ENCODE measurements at places on chromosomes 7 and 10. TPM values are rescaled to one million over a fixed set of nuclear protein-coding genes. Genes with fewer than 3 reads are reported as not detected.
A peak's percentile ranks its signal among the peaks of the same experiment; 100 is the strongest.

GRCh38 chr7:148304083-148304335 is 286.6 kb upstream of the C7orf33 start:
- no peak for DNase-seq

GRCh38 chr7:84113286-84113685 is 81.3 kb downstream of the SEMA3A start:
- DNase-seq: no peak

GRCh38 chr7:19275000-19275399 is 129.8 kb upstream of the FERD3L start:
- DNase-seq: no peak

DNA sequence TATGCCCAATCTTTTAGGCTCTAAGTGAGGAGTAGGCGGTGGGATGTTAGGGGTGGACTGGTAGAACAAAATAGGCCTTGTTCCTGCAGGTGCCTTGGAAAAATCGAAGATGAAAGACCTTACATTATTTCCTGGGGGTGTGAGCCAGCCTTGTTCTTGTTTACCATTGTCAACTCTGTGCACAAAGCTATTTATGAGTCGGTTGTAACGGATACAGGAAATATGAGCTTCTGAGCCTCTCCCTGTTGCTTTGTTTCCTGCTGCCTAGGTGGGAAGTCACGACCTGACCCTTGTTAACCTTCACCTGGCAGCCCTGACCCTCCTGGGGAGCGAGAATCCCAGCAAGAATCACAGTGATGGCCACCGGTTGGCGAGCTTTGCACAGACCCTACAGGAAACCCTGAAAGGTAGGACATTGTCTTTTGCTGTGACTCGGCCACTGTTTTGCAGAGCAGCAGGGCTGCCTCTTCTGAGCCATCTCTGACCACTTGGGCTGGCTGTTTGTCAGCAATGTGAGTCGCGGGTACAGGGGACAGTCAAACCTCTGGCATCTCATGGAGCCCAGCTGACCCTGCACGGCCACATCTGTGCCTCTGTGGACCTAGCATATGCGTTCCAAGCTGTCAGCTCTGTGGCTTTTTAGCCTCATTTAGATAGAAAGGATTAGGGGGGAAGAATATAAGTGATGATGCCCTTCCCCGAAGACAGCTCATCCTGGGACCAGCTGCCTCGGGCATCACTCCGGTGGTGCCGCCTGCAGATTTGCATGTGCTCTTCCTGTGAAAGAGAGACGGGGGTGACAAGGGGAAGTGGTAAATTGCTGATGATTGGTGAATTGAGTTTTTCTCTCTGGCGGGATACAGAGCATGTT is 102.1 kb upstream of the ANLN start:
- DNase-seq: peak; percentile 67

GRCh38 chr7:12493407-12493806 is 77.1 kb upstream of the SCIN start:
- DNase-seq: peak; percentile 74

- no peak for DNase-seq
These were observed 40.5 kb upstream of the HSPB1 start for GRCh38 chr7:76261931-76262330.

- DNase-seq: no peak
These were observed 146.2 kb upstream of the SLC26A5 start for GRCh38 chr7:103592187-103592586.

- DNase-seq: no peak
These were observed 651 bp downstream of the MYO3A start for GRCh38 chr10:25934621-25935139.

DNA sequence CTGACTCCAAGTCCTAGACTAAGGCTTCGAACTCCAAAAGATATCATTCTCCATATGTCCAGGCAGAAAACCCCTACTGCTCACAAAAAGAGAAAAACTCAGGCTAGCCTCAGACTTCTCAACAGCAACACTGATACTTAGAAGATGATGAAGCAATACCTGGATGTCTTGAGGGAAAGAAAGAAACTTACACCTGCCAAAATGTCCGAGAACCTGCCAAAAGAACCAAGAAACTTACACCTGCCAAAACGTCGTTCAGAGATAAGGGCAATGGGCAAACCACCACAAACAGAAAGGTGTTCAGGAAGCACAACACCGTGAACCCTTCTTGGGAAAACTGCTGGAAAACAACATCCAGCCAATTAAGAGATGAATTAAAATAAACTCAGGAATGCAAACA is 15.3 kb downstream of the ABLIM1 start:
- DNase-seq: no peak

DNA sequence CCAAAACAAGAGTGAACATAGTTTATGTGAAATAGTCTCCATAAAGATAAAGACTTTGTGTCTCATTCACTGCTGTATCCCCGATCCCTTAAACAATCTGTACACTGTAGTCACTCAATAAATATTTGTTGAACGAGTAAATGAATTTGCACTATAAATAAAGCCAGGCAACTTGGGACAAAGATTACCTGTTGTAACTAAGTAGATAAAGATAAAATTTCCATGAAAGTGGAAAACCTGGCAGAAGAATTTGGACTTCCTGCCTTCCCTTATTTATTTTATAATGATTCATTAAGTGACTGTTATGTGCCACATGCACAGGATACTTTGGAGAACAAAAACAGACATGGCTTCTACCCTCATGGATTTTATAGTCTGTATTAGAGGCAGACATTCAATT is 277.7 kb upstream of the KAT6B start:
- DNase-seq: peak; percentile 100

- no peak for DNase-seq
These were observed 56.9 kb upstream of the SHH start for GRCh38 chr7:155868955-155869783.

DNA sequence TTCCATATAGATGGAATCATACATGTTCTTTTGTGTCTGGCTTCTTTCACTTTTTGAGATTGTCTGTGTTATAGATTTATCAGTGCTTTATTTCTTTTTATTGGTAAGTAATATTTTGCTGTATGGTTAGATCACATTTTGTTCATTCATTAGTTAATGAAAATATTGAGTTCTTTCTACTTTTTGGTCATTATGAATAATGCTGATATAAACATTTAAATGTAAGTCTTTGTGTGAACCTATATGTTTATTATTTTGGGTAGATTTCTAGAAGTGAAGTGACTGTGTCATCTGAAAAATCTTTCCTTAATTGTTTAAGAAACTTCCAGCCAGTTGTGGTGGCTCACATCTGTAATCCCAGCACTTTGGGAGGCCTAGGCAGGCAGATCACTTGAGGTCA is 11.4 kb upstream of the VWDE start:
- DNase-seq: no peak

GRCh38 chr7:155578016-155578415 is 31.7 kb upstream of the CNPY1 start:
- no peak for DNase-seq

DNA sequence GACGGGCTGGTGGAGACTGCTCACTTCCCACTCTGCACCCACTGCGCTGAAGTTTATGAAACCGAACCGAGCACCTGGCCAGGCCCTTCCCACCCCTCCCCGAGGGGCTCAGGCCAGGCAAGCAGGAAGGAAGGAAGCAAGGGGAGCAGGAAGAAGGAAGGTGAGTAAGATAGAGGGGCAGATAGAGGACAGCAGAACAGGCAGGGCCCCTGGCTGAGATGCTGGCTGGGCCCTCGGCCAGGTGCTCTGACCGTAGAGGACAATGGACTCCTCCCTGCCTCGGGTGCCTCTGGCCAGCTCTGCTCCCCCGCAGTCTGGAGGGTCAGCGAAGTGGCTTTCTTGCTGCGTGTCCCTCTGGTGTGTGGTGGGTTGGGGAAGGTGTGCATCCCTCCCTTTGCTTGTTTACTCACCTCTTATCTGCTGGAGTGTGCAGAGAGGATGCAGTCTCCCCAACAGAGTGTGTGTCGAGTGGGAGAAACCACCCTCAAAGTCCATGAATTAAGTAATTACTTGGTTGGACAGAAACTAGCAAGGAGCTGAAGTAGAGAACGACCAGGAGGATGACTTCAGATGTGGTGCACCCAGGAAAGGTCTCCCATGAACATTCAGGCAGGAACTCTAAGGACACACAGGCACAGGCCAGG is 82.8 kb upstream of the PPP2R2D start:
- DNase-seq: no peak

- DNase-seq: no peak
These were observed 638 bp downstream of the EGR2 start for GRCh38 chr10:62815381-62816075.

DNA sequence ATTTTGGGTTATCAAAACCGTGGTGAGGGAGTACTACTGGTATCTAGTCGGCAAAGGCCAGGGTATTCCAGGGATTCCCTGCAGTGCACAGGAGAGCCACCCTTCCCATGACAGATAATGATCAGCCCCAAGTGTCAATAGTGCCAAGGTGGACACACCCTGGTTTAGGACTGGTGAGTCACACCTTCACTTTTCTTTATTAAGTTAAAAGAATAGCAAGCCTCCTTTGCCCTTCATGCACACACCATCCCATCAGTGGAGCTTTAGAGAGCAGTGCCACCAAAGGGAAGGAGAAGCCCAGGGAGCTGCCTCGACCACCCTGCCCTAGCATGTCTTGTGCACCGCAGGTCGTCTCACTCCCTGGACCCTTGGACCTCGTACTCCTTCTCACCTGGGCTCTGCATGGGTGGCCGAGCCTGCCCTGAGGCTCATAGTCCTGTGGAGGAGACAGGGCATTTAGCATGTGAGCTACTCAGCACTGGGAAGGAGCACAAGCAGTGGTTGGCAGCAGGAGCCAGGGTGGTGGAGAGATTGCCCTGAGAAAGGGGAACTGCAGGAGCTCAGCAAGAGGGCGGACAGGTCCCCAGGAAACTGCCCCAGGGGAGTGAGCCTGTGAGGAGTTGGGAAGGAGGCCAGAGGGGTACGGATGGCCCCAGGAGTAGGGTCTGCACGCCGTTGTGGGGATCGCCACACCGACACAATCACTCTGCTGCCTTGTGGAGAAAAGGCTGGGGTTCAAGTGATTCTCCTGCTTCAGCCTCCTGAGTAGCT is 17.4 kb downstream of the UBE2D4 start:
- DNase-seq: peak; percentile 79

DNA sequence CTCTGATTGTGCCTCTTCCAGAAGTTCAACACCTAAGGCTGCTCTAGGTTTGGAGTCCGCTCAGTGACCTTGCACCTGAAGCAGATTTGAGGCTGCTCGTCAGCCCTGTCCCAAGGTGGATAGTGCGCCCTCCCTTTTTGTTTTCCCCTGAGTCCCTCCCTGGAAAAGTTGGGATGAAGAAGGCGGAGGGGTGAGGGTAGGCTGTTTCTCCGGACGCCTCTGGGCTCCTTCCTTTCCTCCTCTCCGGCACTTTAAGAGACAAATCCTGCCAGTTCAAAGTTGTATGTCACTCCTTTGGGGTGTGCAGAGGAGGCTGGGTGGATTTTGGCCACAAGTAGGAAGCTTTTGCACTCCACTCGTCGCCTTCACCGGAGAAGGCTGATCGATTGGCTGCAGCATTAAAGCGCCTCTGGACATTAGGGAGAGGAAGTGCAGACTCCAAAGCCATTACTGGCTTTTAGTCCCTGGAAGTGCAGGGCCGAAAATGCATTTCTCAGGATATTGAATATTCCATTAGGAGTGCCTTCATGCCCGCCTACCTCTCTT is 81.9 kb upstream of the PRKG1 start:
- DNase-seq: peak; percentile 14

- DNase-seq: no peak
These were observed 40.3 kb upstream of the ST8SIA6 start for GRCh38 chr10:17494626-17495260.

DNA sequence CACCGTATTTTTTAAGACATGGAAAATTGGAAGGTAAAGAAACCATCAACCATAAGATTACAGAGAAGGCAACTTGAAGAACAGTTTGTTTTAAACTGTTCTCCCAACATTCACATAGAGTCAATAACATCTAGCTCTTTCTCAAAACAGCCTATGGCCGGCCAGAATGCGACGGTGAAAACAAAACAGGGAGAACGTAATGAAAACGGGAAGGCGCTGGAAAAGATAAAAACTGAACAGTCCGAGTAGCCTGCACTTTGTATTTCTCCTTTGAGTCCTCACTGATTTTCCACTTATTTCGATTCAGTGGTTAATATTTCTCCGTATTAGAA is 637 bp downstream of the MICU1 start:
- no peak for DNase-seq

DNA sequence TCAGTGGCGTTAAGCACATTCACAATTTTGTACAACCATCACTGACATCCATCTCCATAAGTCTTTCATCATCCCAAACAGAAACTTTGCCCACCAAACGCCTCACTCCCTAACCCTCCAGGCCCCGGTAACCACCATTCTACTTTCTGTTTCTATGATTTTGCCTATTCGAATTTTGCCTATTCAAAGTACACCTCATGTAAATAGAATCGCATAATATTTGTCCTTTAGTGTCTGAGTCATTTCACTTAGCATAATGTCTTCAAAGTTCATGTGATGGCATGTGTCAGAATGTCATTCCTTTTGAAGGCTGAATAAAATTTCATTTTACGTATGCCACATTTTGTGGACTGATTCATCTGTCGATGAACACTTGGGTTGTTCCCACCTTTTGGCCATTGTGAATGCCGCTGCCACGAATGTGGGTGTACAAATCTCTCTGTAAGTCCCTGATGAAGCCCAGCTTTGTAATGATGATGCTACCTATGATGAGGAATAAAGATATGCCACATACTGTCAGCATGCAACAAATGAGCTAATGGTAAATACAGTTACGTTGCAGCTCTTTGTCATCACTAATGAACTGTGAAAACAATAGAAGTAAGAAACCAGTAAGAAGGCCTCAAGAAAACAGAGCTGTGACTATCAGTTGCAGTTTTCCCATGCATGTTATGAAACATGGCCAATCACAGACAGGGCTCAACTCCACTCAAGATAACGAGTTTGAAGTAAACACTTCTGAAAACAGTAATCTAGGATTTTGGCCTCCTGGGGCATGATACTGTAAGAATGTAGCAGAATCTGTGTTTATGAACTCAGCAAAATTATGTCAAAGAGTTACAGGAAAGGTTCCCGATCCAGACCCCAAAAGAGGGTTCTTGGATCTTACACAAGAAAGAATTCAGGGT is 120.0 kb downstream of the ADAM12 start:
- no peak for DNase-seq

GRCh38 chr7:27948861-27949260 is 208.9 kb downstream of the TAX1BP1 start:
- DNase-seq: no peak

RPA3 gene
- 38.9 TPM for total RNA-seq

GRID2IP gene
- not detected for total RNA-seq

CYP2C9 gene
- total RNA-seq: not detected

ANKRD61 gene
- 0.26 TPM for total RNA-seq

OR2A42 gene
- total RNA-seq: not detected

NKX2-3 gene
- 0.07 TPM for total RNA-seq

BICC1 gene
- total RNA-seq: 11.9 TPM

INPP5F gene
- total RNA-seq: 8.1 TPM

NPSR1 gene
- not detected for total RNA-seq

GSAP gene
- 2.5 TPM for total RNA-seq

GBF1 gene
- 31.3 TPM for total RNA-seq

All from PC-3 (cell line).